ENCODE measurements at places on chromosomes 11 and 22. TPM values are rescaled to one million over a fixed set of nuclear protein-coding genes. Genes with fewer than 3 reads are reported as not detected.

The MRGPRX3 gene
- total RNA-seq = not detected

DNA sequence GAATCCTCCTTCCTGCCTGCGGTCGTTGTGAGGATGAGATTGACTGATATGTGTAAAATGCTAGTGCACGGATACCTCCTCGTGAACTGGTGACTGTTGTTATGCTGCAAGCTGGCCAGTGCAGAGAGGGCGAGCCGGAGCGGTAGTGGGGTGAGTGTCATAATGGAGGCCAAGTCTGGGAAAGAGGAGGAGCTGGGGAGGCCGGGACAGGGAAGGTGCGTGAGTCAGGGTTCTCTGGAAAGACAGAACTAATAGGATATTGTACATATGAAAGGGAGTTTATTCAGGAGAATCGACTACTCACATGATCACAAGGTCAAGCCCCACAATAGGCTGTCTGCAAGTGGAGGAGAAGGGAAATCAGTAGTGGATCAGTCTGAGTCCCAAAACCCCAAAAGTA, 56.8 kb upstream of the FADD start:
- DNase-seq = no peak

DNA sequence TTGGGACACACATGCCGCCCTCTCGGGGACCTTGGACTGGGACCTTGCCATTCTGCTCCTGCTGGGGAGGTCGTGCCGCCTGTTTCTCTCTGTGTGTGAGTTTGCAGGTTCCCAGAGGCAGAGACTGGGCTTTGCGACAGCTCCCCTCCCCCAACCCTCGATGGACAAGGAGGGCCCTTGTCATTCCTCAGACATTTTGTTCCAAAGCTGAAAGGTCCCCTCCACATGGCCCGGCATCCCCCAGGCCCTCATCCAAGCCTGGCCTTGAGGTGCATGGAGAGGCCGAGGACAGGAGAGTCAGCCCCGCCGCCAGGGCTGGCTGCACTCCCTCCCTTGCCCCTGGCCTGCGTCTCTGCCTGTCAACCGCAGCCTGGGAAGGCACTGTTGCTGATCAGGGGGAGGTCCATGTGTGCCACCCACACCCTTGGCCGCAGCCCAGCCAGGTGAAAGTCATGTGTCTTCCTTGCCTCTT, 25.6 kb downstream of the FADS2 start:
- no peak for DNase-seq

GRCh38 chr11:116122697-116123472, 618.7 kb upstream of the CADM1 start:
- no peak for DNase-seq

GRCh38 chr22:39152024-39152510, 413 bp downstream of the CBX7 start:
- DNase-seq = no peak

DNA sequence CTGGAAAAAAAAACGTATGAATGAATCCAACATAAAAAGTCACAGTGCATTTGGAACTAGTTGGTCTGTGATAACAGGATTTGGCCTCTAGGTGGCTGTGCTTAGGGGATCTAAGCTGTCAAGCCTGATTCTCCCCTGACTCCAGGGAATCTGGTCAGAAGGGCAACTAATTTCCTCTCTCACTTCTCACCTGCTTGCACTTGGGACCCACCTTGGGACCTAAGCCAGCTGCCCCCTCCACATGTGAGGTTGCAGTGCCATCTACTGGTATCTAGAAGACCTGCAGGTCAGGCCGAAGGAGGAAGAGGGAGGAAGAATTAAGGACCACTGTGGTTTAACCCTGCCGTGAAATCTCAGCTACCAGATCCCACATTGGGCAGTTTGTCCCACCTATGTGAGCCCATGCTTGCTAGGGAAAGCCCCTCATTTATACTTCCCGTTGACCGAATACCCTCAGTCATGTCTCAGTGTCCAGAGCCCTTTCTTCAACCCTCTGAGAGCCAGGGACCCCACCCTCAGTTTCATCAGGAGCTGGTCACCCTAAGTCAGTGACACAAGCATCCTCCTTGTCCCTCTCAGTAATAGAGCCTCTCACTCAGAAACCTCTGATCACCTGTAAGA, 33.2 kb upstream of the CAVIN3 start:
- DNase-seq = no peak

The TEX54 gene
- not detected for total RNA-seq

DNA sequence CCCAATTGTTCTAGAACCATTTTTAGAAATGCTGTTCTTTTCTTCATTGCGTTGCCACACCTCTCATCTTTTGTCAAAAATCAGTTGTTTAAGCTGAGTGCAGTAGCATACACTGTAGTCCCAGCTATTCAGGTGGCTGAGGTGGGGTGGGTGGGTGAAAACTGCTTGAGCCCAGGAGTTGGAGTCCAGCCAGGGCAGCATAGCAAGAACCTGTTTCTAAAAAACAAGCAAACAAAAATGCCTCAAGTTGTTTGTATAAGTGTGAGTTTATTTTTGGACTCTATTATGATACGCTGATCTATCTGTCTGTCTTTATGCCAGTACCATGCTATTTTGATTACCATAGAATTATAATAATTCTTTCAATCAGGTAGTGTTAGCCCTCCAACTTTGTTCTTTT, 62.5 kb upstream of the RRM1 start:
- no peak for DNase-seq

DNA sequence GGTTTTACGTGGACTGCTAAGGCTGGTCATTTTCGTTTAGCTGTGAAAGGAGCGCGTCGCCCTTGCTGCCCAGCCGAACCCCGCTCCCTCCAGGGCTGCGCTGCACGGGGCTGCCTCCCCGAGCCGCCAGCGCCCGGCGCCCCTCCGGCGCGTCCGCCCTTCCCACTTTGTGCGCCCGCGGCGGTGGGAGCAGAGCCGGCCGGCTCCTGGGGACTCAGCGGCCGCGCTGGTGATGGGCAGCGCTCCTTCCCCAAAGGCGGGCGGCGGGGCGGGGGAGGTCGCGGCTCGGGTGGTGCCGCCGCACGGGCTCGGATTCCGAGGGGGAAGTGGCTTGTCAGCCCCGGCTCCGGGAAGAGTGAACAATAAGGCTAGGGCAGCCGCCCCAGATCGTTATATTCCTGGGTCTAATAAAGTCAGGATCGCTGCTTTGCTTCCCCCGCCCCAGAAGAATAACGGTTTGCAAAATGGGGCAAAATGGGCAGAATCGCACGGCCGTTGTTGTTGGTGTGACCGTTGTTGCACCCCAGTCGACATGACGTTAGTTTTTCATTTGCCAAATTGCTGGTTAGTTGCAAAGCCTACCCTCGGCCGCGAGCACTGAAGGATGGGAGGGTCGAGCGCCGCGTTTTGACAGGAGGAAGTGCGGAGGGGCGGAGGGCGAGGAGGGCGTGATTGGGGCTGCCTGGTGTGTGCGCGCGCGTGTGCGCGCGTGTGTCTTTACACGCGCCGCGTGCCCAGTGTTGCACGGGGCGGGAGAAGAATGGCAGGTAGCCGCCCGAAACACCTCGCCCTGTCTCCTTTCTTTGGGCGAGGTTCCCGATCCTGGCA, 745 bp downstream of the NCAM1 start:
- DNase-seq = peak; percentile 63

The FOXRED2 gene
- total RNA-seq = 15.3 TPM

The FOLR2 gene
- total RNA-seq = 22.8 TPM

The APOBEC3F gene
- 9.0 TPM for total RNA-seq

GRCh38 chr22:30628491-30628890, 7.1 kb upstream of the SLC35E4 start:
- no peak for DNase-seq

GRCh38 chr22:30088468-30088867, 8.2 kb downstream of the HORMAD2 start:
- no peak for DNase-seq

DNA sequence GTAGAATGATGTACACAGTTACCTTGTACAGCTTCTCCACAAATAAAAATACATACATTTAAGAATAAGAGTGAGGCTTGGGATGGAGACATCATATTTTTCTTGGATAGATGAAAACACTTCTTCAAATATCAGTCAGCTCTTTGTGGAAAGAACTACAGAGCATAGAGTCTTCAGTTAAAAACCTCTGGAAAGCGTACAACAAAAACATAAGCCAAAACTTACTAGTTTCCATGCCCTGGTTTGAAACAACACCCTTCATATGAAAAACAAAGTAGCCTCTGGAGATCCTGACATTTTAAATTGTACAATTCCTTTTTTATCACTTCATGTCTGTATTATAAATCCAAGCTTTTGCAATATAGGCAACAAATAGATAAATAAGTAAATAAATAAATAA, 7.0 kb upstream of the CEP126 start:
- DNase-seq = no peak

DNA sequence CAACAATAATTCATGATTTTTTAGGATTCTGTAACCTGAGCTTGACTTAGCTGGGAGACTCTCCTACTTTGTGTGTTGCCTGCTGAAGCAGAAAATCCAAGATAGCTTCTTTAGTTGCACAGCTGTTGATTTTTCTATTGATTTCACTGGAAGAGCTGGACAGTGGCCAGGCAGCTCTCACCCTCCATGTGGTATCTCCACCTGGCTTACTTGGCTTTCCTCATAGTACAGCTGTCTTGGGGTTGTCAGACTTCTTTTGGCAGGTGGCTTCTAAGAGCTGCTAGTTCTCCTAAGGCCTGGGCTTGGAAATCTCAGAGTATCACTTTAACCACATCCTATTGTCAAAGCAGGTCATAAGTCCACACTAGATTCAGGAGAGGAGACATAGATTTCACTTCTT, 130.8 kb upstream of the SPON1 start:
- no peak for DNase-seq

The NRIP3 gene
- total RNA-seq = 1.3 TPM

- DNase-seq = no peak
Observed at GRCh38 chr11:78170874-78171549, 17.4 kb downstream of the KCTD21 start.

The HBG2 gene
- total RNA-seq = 1.0 TPM

DNA sequence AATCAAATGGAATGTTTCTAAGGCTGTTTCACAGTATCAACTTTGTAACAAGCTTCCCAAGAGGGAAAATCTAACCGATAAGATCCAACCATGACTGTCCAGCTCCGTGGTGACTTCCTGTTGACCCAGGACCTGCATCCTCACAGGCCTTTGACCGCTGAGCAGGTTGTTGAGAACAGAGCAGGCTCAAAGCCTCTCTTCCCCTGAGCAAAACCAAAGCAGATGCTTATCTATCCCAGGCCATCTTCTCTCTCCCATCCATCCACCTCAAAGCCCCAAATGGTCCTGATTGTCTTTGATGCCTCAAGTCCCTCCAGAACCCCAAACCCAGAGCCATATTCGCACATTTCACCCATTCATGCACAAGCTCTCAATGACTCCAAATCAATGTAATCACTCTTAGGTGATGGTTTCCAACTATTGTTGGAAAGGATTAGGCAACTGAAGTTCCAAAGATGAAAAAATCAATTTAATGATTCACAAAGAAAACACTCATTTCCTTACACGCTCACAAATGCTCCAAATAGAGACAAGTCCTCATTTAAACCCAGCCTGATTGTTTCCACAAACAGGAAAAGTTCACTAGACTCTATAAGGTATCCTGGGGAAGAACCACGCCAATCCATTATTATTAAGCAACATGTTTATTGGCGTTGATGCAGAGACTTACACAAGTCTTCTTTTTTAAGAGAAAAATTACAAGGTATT, 48.7 kb downstream of the C11orf58 start:
- DNase-seq = peak; percentile 6

- DNase-seq = peak; percentile 62
Observed at GRCh38 chr22:29152045-29152953, 53.4 kb upstream of the EMID1 start.

The IL10RA gene
- 33.8 TPM for total RNA-seq

The SLC2A11 gene
- 13.2 TPM for total RNA-seq

- DNase-seq = peak; percentile 25
Observed at GRCh38 chr11:69335007-69335780, 41.2 kb downstream of the MYEOV start.

DNA sequence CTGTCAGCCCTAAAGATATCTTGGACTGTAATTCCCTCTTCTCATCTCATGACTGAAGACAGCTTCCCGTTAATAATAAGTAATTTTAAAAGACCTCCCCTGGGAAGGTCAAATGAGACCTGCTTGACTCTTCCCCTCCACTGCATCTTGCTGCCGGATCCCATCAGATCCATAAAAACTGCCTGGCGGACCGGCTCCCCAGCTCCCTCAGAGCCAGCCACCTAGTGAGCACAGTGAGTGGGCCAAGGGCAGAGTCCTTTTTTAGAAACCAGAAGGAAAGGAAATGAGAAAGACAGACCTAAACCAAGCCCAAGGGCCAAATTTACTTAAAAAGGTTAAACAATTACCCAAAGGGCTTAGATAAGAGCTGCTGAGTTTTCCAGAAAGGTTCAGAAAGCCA, 595.3 kb downstream of the OPCML start:
- no peak for DNase-seq

The ASCL2 gene
- total RNA-seq = 2.2 TPM

- peak; percentile 84 for DNase-seq
Observed at GRCh38 chr11:62905927-62906531, 15.1 kb downstream of the CHRM1 start.

- no peak for DNase-seq
Observed at GRCh38 chr22:22949953-22950352, 62.3 kb downstream of the IGLL5 start.

The LMNTD2 gene
- 5.9 TPM for total RNA-seq

The RTN4RL2 gene
- 3.2 TPM for total RNA-seq

GRCh38 chr11:33263549-33263948, 6.4 kb downstream of the HIPK3 start:
- no peak for DNase-seq

The LMO1 gene
- not detected for total RNA-seq

The DSCAML1 gene
- 1.3 TPM for total RNA-seq

DNA sequence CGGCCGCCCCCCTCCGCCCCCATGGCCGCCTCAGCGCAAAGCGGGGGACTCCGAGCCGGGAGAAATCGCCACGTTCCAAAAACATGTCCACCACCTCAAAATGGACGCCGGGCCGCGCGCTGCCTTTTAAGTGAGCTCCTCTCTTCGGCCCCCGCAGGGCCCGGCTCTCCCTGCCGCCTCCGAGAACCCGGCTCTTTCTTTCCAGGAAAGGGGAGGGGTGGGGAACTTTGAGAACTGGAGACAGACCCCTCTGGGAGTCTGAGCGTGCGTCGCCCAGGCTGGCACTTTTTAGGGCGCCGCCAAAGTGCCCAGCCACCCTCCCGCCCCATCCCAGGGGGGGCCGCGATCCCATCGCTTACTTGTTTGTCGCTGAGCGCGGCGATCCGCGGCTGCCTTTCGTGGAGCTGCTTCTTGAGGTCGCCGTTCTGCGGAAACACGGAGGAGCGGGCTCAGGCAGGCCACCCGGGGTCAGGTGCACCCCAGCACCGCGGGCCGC, 1.6 kb downstream of the PHF21B start:
- DNase-seq = no peak

The SLC5A1 gene
- total RNA-seq = 1.3 TPM

The OR5P2 gene
- 1.3 TPM for total RNA-seq

DNA sequence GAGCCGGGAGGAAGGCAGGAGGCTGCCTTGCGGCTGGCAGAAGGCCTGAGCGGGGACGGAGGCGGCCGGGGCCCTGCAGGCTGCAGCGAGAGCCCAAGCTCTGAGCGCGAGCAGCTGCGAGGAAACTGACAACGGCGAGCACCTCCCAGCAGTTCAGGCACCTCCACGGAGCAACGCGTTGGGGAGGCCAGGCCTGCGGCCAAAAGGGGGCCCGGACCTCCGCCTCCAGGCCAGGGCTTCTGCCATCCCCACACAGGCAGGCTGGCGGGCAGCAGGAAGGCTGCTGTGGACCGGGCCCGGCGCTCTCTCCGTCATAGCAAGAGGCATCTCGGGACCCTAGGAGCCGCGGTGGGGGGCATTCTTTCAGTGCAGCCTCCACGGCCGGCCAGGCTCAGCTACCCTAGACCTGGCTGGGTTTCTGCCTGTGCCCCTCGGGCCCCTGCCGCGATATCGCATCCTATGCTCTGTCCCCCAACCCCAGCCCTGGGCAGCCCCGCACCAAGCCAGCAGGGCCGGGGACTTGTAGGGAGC, 22.9 kb upstream of the SLC22A12 start:
- peak; percentile 63 for DNase-seq

The OR51M1 gene
- not detected for total RNA-seq

- DNase-seq = no peak
Observed at GRCh38 chr22:18028817-18029527, 4.6 kb upstream of the MICAL3 start.

Measured in upper lobe of right lung (tissue), 1 donor.